ENCODE measurements at places on chromosomes 6 and 20.

GRCh38 chr6:80502871-80503270 lies 396.4 kb downstream of the BCKDHB start:
- DNase-seq = no peak

DNA sequence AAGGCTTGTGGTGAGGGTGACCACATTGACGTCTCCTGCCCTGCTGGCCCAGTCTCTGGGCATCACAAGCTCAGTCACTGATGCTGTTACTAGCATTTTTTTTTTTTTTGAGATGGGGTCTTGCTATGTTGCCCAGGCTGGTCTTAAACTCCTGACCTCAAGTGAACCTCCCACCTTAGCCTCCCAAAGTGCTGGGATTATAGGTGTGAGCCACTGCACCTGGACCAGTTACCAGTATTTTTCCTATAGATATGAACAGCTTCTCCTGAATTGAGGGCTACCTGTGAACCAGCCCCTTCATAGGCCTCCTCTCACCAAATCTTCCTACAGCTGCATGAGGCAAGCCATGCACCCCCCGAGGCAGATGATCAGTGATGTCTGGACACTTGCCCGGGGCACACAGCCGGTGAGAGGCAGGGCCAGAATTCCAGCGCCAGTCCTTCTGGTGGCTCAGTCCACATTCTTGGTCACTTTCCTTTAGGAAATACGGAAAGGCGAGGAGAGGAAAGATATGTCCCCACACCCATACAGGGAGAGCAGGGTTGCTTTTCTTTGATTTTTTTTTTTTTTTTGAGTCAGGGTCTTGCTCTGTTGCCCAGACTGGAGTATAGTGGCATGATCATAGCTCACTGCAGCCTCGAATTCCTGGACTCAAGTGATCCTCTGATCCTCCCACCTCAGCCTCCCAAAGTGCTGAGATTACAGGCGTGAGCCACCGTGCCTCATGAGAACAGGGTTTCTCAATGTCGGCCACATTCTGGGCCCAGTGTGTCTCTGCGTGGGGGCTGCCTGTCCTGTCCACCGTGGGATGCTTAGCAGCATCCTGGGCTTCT lies 50.7 kb downstream of the UBE2V1 start:
- DNase-seq = no peak

DNA sequence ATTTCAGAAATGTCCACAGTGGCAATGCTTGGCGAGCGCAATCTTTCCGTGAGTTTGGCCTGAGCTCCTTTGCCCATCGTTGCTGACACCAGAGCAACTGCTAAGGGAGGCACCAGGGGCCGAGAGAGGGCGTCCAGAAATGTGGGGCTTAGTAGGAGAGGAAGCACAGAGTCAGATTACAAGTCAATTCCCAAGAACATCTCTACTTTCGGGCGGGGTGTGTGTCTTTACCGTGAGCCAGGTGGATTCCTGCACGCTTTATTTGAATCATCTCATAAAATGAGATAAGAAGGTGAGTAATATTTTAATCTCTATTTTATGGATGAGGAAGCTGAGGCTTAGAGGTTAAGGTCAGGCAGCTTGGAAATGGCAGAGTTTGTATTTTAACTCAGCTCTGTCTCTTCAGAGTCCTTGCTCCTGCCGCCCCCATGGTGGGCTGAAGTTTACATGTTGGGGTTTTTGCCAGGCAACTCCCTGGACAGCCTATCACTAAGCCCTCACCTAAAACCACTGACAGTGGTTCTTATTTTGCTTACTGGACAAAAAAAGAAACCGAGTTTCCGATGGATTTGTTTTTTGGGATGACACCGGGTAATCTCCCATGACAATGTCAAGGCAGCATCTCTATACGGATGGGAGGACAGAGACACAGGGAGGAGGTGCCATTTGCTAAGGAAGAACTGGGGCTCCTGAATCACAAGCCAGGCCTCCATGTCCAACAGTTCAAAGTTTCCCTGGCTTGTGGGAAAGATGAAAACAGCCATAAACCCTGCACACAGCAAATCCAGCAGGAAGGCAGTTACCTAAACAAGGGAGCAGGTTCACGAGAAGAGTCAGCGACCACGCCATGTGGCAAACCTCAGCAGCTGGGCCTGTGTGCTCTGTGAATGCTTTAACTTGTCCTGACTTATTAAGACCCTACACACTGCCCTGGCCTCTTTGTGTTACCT lies 112.6 kb upstream of the SLC24A3 start:
- DNase-seq = no peak

DNA sequence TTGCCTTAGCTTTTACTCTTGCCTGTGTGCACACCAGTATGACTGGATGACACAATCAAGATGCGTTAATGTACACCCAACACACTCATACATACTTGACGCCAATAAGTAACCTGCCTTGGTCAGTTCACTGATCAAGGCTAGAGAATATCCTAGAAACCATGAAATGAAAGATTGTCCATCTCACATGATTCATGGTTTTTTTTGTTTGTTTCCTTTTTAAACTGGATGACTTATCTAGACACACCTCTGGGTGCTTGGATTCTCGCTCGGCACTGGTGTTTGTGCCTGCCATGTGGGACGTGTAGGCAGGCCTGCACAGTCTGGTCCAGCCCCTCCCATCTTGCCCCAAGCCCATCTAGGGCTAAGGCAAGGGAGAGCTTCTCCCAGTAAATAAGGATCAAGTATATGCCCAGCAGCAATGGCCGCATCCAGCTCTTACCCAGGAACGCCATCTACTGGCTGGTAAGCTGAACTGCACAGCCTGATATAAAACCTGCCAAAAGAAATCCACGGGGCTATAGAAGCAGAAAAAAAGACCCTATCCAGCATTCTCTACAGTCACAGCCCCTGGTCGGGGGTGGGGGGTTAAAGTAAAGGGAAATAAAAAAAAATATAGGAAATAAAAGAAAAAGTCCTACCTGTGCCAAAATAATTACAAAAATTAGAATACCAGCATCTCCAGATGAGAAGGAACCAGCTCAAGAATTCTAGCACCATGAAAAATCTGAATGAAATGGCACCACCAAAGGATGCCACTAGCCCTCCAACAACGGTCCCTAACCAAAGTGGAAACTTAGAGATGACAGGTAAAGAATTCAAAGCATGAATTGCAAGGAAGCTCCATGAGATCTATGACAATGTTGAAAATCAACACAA lies 73.3 kb downstream of the OTOR start:
- DNase-seq = peak; percentile 6

DNA sequence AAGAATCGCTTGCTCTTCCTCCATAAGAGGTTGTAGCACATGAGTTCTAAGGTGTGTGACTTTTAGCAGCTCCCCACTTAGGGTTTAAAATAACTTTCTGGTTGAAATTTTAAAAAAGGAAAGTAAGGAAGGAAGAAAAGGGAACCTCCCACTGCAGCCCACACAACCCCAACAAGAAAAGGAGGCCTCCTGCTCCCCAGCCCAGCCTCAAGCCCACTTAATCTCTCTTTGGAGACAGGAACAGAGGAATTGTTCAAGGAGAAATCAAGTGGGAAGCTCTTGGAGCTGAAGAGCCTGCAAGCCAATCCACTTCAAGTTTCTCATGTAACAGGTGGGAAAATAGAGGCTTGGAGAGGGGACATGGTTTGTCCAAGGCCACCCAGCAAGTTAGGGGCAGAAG lies 39.1 kb upstream of the PREX1 start:
- no peak for DNase-seq

- no peak for DNase-seq
Observed at GRCh38 chr20:25206548-25206947, 11.0 kb downstream of the ENTPD6 start.

DNA sequence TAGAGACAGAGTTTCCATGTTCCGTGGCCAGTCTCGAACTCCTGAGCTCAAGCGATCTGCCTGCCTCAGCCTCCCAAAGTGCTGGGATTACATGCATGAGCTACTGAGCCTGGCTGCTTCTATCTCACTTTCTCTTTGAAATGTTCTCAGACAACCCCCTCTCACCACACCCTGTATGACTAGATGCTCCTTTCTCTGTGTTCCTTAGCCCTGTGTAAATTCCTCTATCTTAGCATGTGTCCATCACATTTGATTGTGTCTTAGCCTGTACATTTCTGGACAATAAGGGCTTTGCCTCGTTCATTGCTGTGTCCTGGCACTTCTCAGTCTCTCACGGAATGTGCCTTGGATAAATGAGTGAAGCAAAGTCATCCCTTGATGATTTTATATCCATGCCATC lies 168.1 kb upstream of the SCGN start:
- no peak for DNase-seq

GRCh38 chr6:158519761-158520160 lies 40.1 kb upstream of the TMEM181 start:
- no peak for DNase-seq

- DNase-seq = peak; percentile 49
Observed at GRCh38 chr6:53361549-53362031, 12.8 kb upstream of the ELOVL5 start.

DNA sequence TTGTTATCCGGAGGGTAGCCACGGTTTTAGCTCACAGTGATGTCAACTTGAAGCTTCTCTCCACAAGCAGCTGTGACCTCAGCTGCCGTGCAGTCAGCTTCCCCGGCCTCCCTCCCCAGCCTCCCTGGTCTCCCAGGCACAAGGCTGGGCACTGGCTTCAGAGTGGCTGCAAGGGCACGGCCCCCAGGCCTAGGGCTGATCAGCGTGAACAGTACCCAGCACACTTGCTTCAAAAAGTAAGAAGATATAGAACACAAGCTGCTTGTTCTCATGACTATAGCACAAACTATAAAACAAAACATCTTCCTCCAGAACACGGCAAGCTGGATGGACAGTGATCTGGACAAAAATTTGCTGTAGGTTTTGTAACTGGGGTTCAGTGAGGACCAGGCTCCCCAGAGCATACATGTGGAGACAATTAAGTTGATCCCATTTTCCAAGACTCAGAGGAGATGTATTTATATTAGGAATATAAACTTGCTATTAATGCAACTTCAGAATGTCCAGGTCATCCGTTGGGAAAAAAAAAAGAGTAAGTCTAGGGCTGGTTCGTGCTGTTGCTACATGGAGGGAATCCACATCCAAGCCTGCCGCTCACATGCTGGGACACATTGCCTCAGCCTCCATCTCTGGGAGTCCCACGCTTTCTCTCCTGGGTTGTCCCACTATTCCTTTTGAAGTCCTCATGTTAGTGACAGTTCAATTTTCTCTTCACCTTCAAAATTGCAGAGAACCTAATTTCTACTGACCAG lies 199.4 kb upstream of the THBS2 start:
- no peak for DNase-seq

DNA sequence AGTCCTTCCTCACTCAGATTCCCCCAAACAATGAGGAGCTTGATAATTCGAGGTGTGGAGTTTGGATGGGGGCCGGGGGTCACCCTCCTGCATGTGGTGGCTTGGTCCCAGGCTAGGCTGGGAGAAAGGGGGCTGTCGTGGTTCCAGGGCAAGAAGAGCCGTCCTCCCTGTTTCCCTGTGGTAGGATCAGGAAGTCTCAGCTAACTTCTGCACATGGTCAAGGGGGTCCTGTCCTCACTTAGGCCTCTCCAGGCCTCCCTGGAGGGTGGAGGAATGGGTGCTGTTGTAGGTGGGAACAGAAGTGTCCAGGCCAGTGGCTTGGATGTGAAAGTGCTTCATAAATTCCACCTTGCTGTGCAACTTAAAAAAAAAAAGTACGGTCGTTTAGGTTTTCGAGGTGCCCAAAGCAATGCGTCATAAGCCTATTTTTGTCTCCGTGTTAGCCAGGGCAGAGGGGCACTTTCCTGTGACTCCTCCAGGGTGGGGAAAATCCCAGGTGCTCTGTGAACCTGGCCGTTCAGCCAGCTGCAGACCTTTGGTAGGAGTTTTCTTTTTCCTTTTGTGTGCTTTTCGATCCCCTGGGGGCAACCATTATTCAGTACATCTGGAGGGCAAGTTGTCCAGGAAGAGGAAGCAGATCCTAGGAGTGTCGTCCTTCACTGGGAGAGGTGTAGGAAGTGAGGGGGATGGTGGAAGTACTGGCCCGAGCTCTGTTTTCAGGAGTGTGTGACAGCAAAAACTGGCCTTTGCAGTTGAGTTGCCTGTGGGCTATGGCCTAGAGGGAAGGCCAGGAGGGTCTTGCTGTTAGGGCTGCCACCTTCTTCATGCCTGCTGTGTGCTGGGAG lies 9.6 kb downstream of the IGF2R start:
- peak; percentile 58 for DNase-seq

DNA sequence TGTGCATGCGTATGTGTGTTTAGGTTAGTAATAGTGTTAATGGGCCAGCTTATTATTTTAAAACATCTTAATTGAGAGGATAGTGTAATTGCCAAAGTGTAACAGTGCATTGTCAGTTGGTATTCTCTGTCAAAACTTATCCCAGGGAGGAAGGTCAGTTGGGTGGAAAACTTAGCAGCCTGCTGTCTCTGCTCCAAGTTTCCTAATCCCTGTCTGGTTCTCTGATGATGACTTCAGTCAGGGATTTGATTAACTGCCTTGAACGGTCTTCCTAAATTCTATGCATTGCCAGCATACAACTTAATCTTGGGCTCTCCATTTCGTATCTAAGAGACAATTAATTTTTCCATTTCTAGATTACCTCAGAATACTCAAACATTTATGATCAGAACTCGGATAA lies 51.1 kb downstream of the L3MBTL3 start:
- no peak for DNase-seq
